Fibroblast of villous mesenchyme (primary cell): ENCODE measurements at places on chromosomes 1 and 21. TPM values are rescaled to one million over a fixed set of nuclear protein-coding genes. Genes with fewer than 3 reads are reported as not detected.

Gene PADI2
- total RNA-seq, result under 0.01 and 0.43 TPM in 2 replicates

Gene RSPO1
- total RNA-seq, result not detected in 2 replicates

Gene DBT
- 4.2 and 6.0 TPM in 2 replicates for total RNA-seq

DNA sequence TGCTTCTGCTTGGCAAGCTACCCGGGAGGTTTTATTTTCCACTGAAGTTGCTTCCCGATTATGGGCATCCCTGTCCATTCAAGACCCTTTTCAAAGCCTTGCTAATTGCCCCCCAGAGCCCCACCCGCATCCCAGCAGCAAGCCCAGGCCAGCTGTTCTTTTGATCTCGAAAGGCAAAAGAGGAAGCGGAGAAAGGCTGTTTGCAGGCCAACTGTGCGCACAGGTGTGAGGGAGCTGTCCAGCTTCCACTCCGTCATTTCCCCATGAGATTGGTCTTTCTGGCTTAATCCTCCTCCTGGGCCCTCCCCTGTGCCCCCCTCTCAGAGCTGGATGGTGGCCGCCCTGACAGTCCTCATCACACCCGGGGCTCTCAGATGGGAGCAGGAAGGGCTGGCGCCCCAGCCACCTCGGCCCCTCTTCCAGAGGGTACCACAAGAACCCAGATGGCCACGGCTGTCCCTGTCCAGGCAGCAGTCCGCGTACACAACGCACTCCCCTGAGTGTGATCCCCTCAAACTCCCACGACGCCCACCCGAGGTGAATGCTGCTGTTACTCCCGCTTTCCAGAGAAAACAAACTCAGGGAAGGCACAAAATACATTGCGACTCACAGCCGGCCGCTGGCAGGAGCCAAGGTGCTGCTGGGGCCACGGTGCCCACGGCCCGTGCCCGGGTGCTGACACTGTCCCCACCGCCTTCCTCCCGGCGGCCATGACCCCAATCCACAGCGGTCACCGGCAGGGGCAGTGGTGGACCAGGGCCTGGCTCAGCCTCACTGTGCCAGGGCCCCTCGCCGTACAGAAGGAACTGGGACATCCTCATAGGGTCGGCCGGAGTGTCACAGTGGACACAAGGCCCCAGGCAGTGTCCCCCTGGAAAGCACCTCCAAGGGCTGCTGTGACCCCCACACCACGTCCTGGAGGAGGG lies 121.9 kb downstream of the CRYAA start:
- DNase-seq, result no peak
